ENCODE measurements at places on chromosomes 7 and 10.

- no peak for DNase-seq
These were observed 392.1 kb upstream of the PODXL start for GRCh38 chr7:131948434-131949053.

GRCh38 chr7:94595717-94596116 is 60.2 kb downstream of the SGCE start:
- DNase-seq = no peak

DNA sequence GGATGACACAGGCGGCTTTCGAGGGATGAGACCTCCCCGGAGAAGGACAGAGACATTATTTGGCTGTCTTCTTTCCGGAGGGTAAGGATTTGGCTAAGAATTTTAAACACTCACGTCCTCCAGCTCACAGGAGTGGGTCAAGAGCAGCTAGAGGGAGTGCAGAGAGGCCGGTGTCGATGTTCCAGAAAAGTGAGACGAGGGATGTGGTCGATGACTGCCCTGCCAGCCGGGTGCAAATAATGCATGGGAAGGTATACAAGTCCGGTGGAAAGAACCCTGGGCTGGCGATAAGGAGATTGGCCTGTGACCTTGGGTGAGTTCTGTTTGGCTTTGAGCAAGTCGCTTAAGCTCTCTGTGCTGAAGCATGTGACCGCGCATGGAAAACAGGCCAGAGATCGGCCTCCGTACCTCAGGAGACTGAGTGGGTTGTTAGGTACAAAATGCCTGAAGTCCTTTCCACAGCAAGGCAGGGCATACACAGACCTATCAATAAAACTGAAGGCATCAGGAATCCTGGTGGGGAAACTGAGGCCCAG is 149.1 kb downstream of the UBE2H start:
- DNase-seq = no peak

GRCh38 chr7:157430721-157431120 is 93.9 kb downstream of the DNAJB6 start:
- no peak for DNase-seq

DNA sequence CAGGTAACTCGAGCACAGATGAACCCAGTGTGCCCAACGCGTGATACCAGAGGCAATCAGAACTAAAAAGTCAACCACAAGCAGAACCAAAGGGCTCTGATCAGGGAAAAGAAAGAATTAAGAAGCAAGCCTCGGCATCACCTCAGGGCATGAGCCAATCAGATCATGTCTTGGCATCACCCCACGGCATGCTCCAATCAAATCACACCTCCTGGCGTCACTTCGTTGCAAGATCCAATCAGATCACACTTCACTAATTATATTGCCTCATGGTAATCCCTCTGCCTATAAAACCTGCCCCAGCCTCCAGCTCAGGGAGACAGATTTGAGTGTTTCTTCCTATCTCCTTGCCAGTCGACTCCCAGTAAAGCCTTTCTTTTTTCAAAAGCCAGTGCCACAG is 46.8 kb downstream of the TYW1B start:
- DNase-seq = no peak

- DNase-seq = no peak
These were observed 11.4 kb downstream of the ZNF25 start for GRCh38 chr10:37965006-37965405.

GRCh38 chr7:94612253-94612652 is 43.7 kb downstream of the SGCE start:
- no peak for DNase-seq

DNA sequence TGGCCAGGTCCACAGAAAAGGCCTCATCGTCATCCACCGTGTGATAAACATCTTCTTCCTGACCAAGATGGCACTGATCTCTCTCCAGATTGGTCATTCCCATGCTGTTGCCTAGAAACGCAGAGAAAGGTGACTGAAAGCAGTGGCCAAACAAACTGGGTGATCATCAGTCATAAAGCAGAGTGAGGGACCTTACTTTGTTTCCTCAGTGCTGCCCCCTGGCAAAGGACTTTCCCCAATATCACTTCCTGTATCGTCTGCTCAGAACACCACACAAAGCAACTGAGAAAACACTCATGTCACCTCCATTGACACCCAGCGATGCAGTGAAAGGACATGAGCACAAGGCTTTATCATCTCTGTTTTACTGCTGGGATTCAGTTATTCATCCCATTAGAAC is 40.0 kb upstream of the TM9SF3 start:
- DNase-seq = no peak

- no peak for DNase-seq
These were observed 64.0 kb upstream of the CDK1 start for GRCh38 chr10:60714233-60714632.

- no peak for DNase-seq
These were observed 56.7 kb downstream of the GPAM start for GRCh38 chr10:112126901-112127300.

- peak; percentile 50 for DNase-seq
These were observed 4.5 kb downstream of the KAZALD1 start for GRCh38 chr10:101066146-101066895.

DNA sequence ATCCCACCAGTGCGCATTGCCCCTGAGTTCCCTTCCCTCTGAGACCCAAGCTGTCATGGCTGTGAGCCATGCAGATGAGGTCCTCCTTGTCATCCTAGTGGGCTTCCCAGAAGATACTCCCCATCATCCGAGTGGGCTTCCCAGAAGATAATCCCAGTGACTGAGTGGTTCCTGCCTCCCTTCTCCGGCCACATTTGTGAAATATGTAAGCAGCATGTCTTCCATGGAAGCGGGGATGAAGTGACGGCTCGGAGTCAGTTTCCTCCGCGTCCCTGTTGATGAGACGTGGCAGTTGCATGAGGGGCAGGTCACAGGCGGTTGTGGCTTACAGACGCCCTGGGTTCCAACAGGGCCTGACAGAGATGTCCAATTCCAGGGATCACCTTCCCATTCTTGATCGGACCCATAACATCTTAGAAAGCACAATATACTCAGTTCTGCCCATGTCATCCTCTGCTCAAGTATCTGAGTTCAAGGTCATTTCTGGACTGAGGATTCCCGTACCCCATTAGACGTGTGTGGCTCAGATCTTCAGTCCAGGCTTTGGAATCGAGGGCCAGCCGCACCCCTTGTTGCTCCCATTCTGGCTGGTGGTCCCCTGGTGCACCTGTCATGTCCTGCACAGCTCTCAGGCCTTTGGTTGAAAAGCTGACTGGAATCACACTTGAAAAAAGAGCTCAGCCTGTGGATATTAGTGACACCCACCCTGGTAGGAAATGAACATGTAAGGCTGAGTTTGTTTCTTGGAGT is 166.9 kb downstream of the PTPRN2 start:
- no peak for DNase-seq

- no peak for DNase-seq
These were observed 331.0 kb upstream of the MGMT start for GRCh38 chr10:129136074-129136473.

- DNase-seq = no peak
These were observed 43.0 kb downstream of the TMEM130 start for GRCh38 chr7:98826811-98827231.

- no peak for DNase-seq
These were observed 46.5 kb downstream of the DLD start for GRCh38 chr7:107937531-107937930.

- no peak for DNase-seq
These were observed 461 bp upstream of the FIGNL1 start for GRCh38 chr7:50450590-50451032.

DNA sequence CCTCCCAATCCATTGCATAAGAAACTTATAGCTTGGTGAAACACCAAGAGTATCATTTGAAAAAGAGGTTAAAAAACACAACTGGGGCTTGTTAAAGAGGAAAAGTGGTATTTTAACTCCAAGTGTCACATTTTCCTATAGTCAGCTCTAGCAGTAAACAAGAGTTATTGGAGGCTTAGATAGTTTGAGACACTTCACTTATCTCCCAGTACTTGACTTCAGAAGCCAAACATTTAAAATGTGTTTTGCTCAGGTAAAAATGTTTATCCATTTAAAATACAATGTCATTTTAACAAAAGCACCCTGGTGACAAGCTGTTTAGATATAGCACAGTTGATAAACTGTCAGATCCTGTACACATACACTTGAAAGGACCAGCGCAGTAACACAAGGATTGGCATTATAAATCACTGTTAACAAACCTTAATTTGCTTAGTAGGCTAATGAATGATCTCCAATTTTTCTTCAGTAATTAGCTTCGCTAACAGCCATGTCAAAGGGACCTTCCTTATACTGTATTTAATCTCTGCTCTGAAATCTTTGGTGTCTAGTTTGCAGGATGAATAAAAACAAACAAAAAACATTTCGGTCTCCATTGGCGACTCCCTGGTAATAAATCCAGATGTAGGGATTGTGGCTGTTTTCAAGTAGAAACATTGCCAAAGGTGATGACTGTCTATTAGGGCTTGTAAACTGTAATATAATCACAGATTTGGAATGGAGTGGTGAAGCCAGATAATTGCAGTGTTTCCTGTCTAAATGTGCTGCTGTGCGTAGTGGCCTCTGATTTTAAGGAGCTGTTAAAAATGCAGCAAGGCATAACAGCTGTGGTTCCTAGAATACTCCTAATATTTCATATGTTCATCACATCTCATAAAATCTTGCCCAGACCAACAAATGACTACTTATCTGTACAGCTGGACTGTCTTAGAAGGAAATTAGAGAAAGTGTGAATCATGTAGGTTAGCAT is 545.1 kb downstream of the AUTS2 start:
- DNase-seq = no peak

DNA sequence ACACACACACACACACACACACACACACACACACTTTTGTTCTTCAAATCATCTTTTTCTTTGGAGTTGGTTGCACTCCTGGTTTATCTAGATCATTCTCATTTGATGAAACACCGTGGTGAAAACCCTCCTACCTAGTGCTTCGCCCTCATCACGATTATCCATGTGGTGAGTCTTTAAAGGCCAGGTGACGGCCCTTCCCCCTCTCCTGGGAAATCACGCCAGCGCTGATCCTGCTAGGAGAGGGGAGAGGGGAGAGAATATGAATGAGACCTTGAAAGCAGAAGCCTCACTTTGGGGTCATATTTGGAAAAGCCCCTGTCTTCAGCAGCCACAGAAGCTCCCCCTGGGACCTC is 103.9 kb upstream of the LRRC4 start:
- DNase-seq = no peak

All from stimulated activated naive CD8-positive, alpha-beta T cell treated with anti-CD3 and anti-CD28 coated beads, Interleukin-15, amount 100 ng/mL, for 72 hours (primary cell).